ENCODE measurements at places on chromosomes 7 and 10.

DNA sequence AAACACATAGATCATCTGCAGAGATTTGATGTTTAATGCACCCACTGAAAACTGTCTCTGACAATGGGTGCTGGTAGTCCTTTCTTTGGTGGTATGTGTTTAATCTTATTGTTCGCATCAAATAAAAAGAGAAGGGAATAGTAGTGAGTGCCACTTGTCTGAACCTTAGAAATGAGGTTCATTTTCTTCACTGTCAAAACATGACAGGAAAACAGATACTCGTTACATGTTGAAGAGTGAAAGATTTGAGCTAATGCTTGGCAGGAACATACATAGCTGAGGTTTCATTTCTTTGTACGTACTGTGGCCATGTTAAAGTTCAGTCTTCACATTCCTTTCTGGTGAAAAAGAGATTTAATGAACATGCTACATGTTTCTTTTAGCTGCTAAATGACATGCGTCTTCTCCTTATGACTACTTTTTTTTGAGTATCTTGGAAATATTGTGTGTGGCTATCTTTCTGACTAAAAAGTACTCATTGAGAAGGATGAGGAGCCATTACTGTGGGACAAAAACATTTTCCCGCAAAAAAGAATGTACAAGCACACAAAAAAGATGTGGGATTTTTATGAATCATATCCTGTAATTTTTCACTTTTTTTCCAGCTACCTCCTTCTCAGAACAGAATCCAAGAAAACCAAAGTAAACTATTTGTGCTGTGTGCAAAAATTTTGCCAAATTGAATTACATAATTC is 108.0 kb downstream of the TWIST1 start:
- DNase-seq, result no peak

DNA sequence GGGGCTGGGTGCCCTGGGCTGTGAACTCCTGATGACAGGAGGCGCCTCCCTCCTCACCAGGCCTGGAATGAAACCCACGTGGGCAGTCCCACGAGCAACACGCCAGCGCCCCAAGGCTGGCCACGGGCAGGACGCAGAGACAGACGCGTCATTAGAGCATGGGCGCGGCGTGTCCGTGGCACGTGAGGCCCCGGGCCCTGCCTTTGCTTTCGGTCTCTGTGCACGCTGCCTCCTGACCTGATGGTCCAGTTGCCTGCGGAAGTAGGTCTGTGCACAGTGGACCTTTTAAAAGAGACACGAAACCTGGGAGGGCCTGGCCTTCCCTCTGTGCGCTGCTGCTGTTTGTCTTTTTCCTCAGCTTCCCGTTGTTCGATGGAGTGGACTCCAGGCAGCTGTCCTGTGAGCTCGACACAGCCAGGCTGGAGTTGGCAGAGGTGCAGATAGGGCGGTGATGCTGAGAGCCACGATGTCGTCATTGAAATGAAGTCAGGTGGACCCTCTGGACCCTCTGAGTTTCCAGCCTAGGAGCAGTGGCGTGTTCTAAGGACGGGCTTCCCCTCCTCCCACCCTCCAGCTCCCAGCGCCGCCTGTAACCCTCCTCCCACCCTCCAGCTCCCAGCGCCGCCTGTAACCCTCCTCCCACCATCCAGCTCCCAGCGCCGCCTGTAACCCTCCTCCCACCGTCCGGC is 40.1 kb upstream of the CFAP46 start:
- no peak for DNase-seq

DNA sequence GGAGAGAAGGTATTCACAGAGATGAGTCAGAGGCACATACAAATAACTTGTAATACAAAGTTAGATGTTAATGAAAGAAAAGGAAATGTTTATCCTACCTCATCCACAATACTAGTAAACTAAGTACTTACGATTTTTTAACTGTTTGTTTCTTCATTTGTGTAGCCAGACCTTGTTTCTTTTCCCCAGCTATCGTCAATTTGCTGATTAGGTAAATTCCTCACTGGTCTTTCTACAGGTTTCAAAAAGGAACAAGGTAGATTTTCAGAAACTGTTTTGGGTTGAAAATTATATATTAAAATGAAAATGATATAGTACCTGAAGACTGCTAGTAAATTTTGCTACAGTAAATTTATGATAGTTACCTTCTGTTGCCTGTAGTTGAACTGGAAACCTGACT is 56.6 kb downstream of the PON1 start:
- DNase-seq, result no peak

- no peak for DNase-seq
Observed at GRCh38 chr10:6995831-6996230, 415.0 kb downstream of the SFMBT2 start.

DNA sequence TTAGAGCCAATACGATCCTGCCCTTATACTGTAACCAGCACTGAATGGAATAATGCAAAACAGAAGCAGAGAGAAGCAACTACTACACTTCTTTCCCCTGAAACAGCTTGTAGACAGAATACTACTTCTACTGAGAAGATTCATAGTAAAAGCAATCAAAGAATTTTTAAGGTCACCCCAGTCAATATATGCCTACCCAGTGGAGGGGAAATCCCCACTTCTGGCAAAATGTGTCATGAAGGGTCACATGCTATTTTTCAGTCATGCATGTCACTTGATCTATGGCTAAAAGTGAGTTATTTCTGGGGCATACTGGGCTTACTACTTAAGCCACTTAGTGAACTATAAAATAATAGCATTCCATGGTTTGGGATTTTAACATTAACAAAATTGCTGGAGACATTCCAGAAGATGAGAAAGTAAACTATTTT is 25.6 kb downstream of the IRF5 start:
- DNase-seq, result no peak

GRCh38 chr10:29517352-29517923 is 117.3 kb downstream of the SVIL start:
- no peak for DNase-seq

DNA sequence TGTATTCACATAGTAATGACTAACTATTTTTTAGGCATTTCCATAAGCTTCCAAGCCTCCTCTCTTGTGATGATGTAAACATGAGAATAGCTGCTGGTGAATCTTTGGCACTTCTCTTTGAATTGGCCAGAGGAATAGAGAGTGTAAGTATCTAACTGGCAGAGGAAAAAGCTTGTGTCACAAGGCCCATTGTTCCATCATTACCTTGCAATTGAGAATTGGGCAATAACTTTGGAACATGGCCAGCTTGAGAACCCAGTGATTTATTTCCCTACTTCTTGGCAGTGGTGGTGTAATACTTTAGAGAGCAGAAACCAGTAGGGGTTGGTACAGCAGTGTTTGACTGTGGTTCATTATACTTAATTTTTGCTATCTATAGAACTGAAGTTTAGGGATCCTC is 12.0 kb downstream of the IFRD1 start:
- DNase-seq, result no peak

DNA sequence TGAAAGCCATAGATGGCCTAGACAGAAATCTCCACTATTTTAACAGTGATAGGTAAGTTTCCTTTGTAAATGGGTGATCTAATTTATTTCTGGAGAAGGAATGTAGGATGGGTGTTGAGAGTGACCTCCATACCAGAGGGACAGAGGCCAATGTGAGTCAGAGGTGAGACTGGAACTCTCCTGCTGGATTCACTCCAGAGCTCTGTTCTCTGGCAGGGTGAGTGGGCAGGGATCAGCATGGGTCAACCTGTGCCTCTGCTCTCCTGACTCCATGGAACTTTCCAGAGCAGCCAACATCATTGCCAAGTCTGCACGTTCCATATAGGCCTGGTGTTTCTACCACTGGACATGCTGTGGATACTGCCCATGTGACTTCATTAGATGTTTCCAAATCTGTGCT is 11.4 kb downstream of the AKR1C3 start:
- no peak for DNase-seq

GRCh38 chr7:102973096-102973802 is 60.4 kb downstream of the LRRC17 start:
- peak; percentile 72 for DNase-seq

DNA sequence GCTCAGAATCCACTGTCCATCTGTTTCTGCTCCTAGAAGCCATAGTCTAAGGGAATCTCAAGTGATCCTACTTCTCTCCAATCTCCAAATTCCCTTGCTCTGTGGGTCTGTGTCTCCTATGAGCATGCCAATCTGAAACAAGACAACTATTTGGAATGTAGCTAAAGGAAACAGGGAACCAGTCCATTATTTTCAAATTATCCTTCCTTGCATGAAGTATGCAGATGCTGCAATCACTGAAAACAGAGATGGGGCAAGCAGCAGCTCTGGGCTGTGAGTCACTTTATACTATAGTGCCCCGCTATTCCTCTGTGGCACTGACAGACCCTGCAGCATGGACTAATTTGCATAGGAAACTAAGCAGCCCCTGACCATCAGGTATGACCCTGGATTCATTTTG is 76.9 kb upstream of the PRSS58 start:
- DNase-seq, result no peak

GRCh38 chr10:61024856-61025201 is 80.8 kb upstream of the RHOBTB1 start:
- DNase-seq, result no peak

- DNase-seq, result no peak
Observed at GRCh38 chr10:50417886-50418830, 166.8 kb upstream of the ASAH2 start.

GRCh38 chr7:19944363-19945120 is 171.1 kb upstream of the TMEM196 start:
- DNase-seq, result no peak

DNA sequence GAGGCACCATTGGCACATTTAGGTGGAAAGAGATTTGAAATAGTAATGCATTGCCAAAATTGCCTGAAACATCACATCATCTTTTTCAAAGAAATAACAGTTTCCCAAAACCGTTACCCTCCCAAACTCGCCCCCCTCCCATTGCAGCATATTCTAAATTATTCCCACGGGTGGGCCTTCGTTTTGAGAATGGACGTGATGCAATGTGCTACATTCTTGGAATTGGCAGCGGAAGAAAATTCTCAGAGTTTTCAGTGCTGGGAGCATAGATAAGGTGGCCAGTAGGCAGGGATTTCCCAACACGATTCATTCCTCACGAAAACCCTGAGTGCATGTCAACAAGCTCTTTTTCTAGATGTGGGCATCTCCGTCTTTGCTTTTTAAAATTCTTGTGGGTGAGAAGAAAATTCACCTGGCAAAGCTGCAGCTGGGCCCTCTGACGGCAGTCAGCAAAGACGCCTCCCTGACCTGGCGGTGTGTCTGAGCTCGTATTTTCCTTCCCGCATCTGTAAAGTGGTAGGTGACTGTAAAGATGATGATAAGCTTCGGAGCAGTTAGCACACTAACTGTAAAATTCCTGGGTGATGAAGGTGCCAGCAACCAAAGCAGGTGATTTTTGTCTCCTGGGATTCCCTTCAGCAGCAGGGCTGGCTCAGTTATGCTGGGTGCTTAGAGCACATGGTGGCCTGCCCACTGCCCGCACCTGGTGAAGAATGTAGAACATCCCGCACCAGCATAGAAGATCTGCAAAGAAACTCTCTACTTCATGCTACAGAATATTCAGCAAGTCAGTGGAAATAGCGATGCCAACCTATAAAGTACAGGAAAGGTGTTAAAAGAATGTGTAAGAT is 141.9 kb upstream of the KLF6 start:
- no peak for DNase-seq

GRCh38 chr10:119713744-119714483 is 11.9 kb upstream of the INPP5F start:
- no peak for DNase-seq

DNA sequence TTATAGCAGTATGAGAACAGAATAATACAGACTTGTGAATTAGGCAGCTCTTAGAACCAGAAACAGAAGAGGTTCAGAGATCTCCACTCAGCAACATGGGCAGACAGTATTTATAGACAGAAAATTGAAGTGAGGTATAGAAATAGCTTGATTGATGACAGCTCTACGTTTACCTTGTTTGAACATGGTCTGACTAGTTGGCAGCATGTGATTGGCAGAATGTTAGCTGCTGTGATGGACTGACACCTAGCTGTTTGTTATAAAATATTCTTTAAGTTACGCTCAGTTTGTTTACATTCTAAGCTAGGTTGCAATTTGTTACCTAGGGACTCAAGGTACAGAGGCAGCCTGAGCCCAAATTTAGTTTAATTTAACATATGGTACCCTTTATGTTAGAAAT is 73.7 kb upstream of the TMEM229A start:
- no peak for DNase-seq
